ENCODE measurements at places on chromosomes 13 and 19.

DNA sequence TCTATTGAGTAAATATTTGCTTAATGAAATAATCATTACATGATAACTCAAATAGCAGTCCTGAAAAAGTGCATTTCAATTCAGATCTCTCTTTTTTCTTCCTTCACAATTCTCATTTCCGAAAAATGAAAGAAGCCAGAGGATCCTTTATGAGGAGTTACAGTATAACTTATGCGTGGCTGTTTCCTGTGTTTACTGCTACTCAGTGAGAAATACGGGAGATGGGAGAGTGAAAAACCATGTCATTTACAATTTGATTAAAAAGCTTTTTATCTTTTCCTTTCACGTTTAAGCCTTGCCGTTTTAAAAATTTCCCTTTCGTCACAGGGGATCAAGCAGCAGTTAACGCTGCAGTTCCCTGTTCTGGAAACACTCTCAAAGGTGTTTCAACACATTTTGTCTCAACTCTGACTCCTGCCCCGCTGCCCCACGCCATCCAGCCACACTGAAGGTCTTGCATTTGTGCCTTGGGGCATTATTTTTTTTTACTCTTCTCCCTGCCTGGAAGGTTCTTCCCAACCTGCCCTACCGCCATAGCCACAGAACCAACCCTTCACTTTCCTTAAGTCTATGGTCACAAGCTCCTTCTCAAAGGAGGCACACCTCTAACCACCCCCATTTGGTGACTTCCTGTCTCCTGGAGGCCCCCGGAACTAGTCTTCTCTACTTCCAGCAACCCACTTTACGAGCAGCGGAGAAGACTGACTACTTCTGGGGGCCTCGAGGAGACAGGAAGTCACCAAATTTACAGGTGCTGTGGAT lies 17.0 kb downstream of the KL start:
- no peak for DNase-seq

DNA sequence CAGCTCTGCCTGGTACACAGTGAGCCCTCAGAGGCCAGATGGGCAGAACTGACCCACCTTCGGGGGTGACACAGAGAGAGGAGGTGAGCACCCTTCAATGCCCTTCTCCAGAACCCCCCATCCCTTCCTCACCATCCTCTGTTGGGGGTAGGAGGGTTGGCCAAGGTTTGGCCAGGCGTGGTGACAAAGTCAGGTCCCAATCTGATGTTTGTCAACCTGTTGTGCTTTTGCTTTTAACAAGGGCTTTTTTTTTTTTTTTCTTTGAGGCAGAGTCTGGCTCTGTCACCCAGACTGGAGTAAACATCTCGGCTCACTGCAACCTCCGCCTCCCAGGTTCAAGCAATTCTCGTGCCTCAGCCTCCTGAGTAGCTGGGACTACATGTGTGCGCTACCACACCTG lies 7.3 kb downstream of the PTGIR start:
- no peak for DNase-seq

- DNase-seq = no peak
Observed at GRCh38 chr13:27125357-27126282, 46.0 kb downstream of the USP12 start.

GRCh38 chr19:45777395-45777961 lies 4.8 kb downstream of the DMPK start:
- DNase-seq = no peak

GRCh38 chr19:23393121-23393520 lies 2.1 kb downstream of the ZNF91 start:
- DNase-seq = no peak
